Aortic smooth muscle cell (primary cell): ENCODE measurements at places on chromosomes 7 and 10. TPM values are rescaled to one million over a fixed set of nuclear protein-coding genes. Genes with fewer than 3 reads are reported as not detected.

The SLC26A4 gene
- 20.5 and 21.2 TPM in 2 replicates for total RNA-seq

The CLDN12 gene
- 35.5 and 40.7 TPM in 2 replicates for total RNA-seq

The SEMA3D gene
- total RNA-seq, result 18.9 and 27.4 TPM in 2 replicates

The MEPCE gene
- 30.6 and 42.9 TPM in 2 replicates for total RNA-seq

The AHR gene
- 569 and 606 TPM in 2 replicates for total RNA-seq

The RNF133 gene
- 0.13 and 0.37 TPM in 2 replicates for total RNA-seq

The ATRNL1 gene
- 4.9 and 5.0 TPM in 2 replicates for total RNA-seq
